ENCODE measurements at places on chromosomes 3 and 15.

DNA sequence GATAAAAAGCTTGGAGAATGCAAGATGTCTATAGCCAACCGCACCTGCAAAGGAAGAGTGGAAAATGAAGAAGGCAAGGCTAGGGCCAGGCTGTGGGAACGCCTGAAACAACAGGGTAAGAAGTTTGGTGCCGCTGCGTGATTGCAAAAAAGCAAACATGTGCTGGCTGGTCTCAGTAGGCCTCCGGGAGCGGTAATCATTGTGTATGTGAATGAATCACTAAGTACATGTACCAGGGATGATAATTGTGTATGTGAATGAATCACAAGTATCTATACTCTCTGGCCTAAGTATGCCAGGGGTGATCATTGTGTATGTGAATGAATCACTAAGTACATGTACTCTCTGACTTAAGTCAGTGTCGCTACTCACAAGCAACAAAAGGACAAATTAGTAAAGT lies 40.3 kb upstream of the PARL start:
- DNase-seq: no peak

GRCh38 chr3:127456471-127457093 lies 134.0 kb downstream of the TPRA1 start:
- DNase-seq: no peak

DNA sequence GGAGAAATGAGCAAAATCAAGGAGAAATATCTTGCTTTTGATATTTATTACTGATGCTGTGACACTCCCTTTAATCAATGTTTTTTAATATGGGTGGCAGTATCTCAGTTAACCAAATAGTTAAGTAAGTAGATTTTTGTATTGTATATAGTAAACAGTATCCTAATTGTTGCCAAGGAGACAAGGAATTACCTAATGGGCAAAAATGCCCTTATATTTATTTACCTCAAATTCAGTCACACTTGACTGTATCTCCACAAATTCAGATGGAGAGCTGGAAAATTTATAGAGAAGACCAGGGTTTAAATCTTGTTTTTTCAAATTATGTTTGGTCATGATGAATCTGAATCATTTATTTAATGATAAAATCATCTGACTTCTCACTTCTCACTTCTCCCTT lies 3.6 kb upstream of the CHD2 start:
- no peak for DNase-seq

GRCh38 chr3:142009029-142009428 lies 132.6 kb downstream of the ATP1B3 start:
- DNase-seq: no peak

DNA sequence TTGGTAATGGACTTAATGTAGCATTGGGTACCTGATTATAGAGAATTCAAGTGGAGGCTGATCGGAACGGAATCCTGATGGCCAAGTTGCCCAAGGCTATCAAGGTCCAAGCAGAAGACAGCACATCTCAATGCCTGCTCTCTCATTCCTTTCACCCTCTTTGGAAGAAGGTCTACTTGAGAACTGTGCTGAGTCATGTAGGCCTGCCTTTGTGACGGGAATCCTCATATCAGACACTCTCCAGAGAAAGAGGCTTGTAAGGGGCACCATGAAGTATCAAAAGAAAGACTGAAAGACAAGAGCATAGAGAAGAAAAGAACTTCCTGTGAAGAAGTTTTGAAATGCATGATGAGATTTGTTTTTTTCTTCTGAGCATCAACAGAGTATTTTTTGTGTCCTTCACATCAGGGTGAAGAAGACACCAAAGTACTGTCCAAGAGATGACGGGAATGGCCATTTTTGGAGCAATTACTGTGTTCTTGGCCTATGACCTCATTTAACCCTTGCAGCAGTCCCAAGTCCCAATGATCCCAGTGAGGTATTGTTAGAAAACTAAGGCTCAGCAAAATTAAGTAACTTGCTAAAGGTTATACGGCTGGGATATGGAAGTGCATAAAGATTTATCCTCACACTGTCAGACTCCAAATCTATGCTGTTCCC lies 13.2 kb upstream of the LARP6 start:
- DNase-seq: no peak

GRCh38 chr15:40637221-40637745 lies 43.2 kb downstream of the KNL1 start:
- DNase-seq: no peak

DNA sequence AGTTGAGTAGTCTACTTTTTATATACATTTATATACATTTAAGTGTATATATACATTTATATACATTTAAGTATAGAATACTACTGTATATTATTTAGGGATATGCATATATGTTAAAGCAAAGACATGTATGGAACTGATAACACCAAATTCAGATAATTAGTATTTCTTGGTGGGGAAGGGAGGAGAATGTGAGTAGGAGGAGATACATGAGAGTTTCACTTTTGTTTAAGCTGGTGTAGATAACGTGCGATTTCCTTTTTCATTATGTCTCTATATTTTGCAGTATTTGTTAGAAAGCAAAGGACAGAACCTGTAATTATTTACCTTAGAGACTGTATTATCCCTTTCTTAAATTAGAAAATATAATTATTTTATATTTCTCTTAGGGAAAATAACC lies 16.6 kb upstream of the NIT2 start:
- no peak for DNase-seq

- DNase-seq: no peak
Measured at GRCh38 chr3:57637391-57637790, 40.2 kb upstream of the ARF4 start.

Measured in CMK (cell line).